Inflammatory macrophage treated with lipopolysaccharide for 4 hours (primary cell): ENCODE measurements at places on chromosomes 3 and 15.

GRCh38 chr3:102026656-102027055 lies 177.3 kb downstream of the NFKBIZ start:
- peak; percentile 84 for DNase-seq

DNA sequence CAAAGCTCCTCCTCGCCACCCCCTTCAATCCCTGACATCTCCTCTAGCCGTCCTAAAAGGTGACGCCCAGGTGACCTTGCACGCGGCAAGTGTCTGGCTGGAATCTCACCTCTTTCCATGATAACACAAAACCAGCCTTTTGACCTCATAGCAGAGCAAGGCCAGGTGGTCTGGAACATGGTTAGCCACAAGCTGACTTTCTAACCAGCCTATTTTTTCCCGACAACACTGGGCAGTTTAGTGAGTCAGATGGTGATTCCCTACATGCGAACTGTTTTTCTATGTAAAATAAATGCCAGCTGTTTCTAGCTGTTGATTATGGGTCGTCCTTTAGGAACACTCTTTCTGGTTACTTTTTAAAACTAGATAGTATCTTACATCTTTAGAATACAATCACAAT lies 243.0 kb downstream of the CD47 start:
- no peak for DNase-seq

GRCh38 chr15:35061825-35062737 lies 23.0 kb downstream of the NANOGP8 start:
- no peak for DNase-seq

GRCh38 chr3:159928071-159928491 lies 60.6 kb upstream of the IL12A start:
- DNase-seq = no peak

- DNase-seq = no peak
Measured at GRCh38 chr3:139762302-139762701, 84.5 kb upstream of the NMNAT3 start.
